Esophagus mucosa (tissue), 1 donor: ENCODE measurements at places on chromosomes 1 and 21.

DNA sequence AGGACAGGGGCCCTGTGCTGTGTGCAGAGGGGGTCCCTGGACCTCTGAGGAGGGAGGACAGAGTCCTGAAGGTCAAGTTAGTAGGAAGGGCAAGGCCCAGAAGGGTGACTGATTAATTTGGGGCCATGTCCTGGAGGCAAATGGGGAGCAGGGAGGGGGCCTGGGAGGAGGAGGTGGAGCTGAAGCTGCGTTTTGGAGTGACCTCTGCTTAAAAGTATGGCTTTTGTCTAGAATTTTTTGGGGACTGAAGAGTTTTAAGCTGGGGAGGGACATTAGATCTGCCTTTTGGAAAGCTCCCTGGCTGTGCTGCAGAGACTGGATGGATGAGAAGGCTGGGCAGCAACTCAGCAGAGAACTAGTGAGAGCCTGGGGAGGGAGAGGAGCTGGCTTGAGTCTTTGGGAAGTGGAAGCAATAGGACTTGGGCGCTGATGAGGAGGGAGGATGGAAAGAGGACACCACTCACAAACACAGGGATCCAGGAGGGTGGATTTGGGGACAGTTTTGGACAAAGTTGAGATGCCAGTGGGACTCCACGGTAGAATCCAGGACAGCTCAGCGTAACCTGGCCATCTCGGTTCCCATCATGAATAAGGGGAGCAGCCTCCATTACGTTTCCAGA lies 52.9 kb downstream of the ACBD3 start:
- no peak for ATAC-seq

- no peak for ATAC-seq
Observed at GRCh38 chr1:155197901-155198546, 9.7 kb downstream of the THBS3 start.

- ATAC-seq, result no peak
Observed at GRCh38 chr1:62176597-62177312, 17.9 kb upstream of the L1TD1 start.

GRCh38 chr1:47399846-47400155 lies 16.3 kb upstream of the FOXE3 start:
- no peak for ATAC-seq

GRCh38 chr1:6683434-6683833 lies 18.2 kb downstream of the DNAJC11 start:
- ATAC-seq, result no peak

DNA sequence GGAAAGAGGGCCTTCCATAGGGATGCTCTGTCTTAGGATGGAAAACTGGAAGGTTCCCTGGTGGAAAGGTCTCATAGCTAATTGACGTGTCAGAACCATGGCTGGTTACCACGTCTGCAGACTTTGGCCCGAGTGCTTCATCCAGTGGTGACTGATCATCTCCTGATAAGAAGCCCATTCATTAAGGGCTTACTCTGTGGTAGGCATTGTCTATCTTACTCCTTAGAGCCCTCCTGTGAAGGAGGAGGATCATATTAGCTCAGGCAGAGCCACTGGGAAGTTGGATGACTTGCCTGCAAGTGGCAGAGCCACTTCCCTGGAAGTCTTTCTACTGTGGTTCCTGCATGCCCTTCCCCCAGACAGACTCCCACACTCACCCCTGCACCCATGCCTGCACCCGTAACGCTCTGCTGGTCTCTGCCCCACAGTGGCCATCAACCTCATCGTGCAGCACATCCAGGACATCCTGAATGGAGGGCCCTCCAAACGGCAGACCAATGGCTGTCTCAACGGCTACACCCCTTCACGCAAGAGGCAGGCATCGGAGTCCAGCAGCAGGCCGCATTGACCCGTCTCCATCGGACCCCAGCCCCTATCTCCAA lies 79.9 kb downstream of the UCK2 start:
- ATAC-seq, result no peak
